ENCODE measurements at places on chromosomes 1 and 21. TPM values are rescaled to one million over a fixed set of nuclear protein-coding genes. Genes with fewer than 3 reads are reported as not detected.

Gene MIXL1
- total RNA-seq: 0.17 TPM

Gene TDRD5
- not detected for total RNA-seq

Gene PROK1
- total RNA-seq: not detected

Gene MYBPH
- not detected for total RNA-seq

Gene PAQR6
- 4.9 TPM for total RNA-seq

Gene RGL1
- total RNA-seq: 20.9 TPM

Gene GOLT1A
- not detected for total RNA-seq

Gene C1orf141
- total RNA-seq: not detected

Gene TMCC2
- 5.5 TPM for total RNA-seq

Gene NFIA
- 47.3 TPM for total RNA-seq

Gene TTC39A
- total RNA-seq: 1.4 TPM

Gene PLEKHO1
- 52.5 TPM for total RNA-seq

Gene LRRC39
- not detected for total RNA-seq

Gene NPL
- total RNA-seq: 4.3 TPM

Gene TMEM61
- total RNA-seq: not detected

Gene TMPRSS15
- not detected for total RNA-seq

Gene PRELP
- 33.7 TPM for total RNA-seq

Gene C1orf105
- not detected for total RNA-seq

Gene SLC22A15
- 8.3 TPM for total RNA-seq

Gene CITED4
- 12.4 TPM for total RNA-seq
